ENCODE measurements at places on chromosomes 7 and 10.

- DNase-seq = peak; percentile 46
These were observed 7.1 kb downstream of the DOCK4 start for GRCh38 chr7:112199035-112199655.

GRCh38 chr7:40571796-40572195, 437.0 kb downstream of the SUGCT start:
- DNase-seq = no peak

- no peak for DNase-seq
These were observed 362.5 kb downstream of the GPR37 start for GRCh38 chr7:124403112-124403511.

GRCh38 chr7:33918438-33919143, 13.3 kb downstream of the BMPER start:
- no peak for DNase-seq

GRCh38 chr7:105580022-105580740, 1.1 kb downstream of the EFCAB10 start:
- DNase-seq = no peak

DNA sequence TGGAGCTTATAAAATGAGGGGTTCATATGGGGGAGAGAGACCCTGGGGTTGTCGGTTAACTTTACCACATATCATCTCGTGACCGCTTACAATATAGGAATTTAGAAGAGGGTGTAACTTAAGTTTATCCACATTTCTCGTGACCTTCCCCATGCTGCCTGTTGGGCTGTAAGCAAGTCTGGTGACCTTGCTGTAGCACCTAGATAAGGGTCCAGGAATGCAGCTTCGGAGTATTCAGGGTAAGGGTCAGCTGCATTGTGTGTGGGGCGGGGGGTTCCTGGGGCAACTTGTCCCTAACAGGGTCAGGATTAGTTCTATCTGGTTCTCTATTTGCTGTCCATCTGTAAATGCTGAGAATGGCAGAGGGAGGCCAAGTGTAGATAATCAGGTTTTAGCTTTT, 1.3 kb upstream of the CHST3 start:
- DNase-seq = no peak

All from RCC 7860 (cell line).